Stimulated activated CD8-positive, alpha-beta memory T cell treated with anti-CD3 and anti-CD28 coated beads, Interleukin-15, amount 100 ng/mL, for 4 hours (primary cell): ENCODE measurements at places on chromosomes 7 and 10.

DNA sequence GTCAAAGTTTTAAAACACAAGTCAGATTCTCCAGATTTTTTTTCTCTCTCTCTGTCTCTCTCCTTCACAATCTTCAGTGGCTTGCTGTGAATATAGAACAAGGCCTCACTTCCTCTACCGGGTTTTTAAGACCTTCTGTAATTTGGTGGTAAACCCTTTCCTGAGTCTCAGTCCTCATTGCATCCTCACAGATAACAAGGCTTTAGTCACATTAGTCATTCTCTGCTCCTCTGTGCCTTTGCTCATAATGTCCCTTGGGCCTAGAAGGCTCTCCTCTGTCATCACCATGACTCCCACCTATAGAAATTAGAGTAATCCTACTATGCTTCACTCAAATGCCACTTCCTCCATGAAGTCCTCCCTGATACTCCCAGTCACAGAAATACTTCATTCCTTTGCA, 172.7 kb upstream of the HPS1 start:
- DNase-seq = no peak

DNA sequence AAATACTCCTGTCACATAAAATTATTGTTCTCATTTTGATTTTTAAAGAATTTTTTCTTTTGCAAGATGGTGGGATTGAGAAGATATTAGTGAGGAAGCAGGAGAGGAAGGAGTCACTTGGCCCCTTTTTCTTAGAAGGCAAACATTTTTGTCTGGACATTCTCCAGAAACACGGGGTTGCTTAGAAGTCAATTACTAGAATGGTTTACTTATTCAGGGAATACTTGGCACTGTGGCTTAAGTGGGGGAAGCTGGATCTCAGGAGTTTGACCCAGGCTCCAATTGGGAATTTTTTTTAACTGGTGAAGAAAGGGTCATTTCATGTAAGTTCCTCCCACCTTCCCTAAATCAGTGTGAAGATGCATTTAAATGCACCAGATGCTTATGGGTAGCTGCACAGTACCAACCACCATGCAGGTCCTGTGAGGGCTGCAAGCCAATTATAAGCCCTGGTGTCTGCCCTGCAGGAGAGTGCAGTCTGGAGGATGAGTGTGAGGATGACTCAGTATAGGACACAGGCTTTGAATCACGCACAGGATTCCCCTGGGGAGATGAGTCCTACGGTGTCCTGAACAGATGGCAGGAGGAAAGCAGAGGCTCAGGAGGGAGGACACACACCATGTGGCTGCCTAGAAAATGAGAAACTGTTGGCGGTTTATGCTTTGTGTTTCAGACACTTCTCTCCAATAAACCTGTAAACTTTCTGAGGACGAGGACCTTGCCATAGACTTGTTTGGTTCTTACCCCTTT, 299.1 kb downstream of the PLXNA4 start:
- DNase-seq = no peak

DNA sequence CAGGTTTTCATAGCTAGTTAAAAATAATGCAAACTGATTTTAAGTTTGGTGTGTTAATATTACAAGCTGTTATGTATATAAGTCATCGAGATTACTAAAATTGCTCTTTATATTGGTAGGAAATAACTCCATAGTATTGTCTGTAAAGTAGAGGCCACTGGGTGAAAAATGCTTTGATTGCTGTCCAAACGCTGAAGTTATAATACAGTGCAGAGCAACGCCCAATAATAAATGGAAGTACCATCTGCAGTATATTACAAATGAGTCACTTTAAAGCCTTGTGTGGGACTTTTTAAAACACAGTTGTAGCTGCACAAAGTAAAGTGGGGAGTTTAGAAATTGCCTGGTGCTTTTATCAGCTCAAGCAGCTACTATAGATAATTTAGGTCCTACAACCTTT, 196.1 kb downstream of the NXPH1 start:
- DNase-seq = no peak

- no peak for DNase-seq
These were observed 77.5 kb upstream of the STEAP1B start for GRCh38 chr7:22577470-22578001.

- no peak for DNase-seq
These were observed 60.3 kb upstream of the C1GALT1 start for GRCh38 chr7:7122033-7122478.

DNA sequence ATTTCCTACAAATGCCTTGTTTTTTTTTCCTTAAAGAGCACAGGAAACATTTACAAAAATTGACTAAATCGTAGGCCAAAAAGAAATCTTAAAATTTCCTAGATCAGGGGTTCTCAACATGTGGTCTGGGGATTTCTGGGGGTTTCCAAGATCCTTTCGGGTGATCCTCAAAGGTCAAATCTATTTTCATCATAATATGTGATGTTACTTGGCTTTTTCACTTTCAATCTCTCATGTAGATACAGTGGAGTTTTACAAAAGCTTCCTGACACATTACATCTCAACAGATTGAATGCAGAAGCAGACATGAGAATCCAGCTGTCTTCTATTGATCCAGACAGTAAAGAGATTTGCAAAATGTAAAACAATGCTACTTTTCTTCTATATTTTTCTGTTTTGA, 497.3 kb downstream of the INHBA start:
- DNase-seq = no peak

DNA sequence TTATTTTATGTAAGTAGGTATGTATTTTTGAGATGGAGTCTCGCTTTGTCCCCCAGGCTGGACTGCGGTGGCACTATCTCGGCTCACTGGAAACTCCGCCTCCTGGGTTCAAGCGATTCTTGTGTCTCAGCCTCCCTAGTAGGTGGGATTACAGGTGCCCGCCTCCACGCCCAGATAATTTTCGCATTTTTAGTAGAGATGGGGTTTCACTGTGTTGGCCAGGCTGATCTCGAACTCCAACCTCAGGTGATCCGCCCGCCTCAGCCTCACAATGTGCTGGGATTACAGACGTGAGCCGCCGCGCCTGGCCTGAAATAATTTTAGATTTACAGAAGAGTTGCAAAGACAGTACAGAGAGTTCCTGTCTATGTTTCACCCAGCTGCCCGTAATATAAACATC, 37.5 kb downstream of the PFKFB3 start:
- no peak for DNase-seq

GRCh38 chr10:88067737-88068136, 204.3 kb downstream of the PTEN start:
- no peak for DNase-seq

GRCh38 chr10:24133835-24134234, 75.1 kb upstream of the KIAA1217 start:
- no peak for DNase-seq

- DNase-seq = no peak
These were observed 676.4 kb upstream of the ANKRD30A start for GRCh38 chr10:36448760-36449691.

GRCh38 chr7:155731380-155731779, 80.9 kb downstream of the SHH start:
- no peak for DNase-seq
